ENCODE measurements at places on chromosomes 6 and 20.

- no peak for DNase-seq
Observed at GRCh38 chr6:26211963-26212362, 124.7 kb downstream of the HFE start.

DNA sequence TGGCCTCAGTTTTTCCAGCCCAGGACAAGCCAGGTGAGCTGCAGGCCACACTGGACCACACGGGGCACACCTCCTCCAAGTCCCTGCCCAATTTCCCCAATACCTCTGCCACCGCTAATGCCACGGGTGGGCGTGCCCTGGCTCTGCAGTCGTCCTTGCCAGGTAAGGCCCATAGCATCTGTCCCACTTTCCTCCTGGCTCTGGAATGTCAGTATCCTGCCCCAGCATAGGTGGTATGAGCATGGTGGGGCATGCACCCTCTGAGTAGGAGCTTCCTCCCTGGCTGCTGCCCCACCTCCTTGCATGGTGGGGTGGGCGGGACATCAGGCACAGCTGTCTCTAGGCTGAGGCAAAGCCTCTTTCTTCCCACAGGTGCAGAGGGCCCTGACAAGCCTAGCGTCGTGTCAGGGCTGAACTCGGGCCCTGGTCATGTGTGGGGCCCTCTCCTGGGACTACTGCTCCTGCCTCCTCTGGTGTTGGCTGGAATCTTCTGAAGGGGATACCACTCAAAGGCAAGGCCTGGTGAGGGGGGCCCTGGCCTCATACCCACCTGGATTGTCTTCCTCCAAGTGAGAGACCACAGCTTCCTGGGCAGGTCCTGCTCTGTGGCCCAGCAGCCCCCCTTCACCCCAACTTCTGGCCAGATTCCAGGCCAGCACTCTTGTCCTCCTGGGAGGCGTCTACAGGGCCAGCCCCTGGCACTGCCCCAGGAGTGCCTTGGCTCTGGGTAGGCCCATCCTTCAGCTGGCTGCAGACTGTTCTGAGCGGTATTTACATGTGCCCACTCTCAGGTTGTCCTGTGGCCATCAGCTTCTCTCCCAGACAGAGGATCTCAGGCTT, 9.1 kb downstream of the PI16 start:
- no peak for DNase-seq

DNA sequence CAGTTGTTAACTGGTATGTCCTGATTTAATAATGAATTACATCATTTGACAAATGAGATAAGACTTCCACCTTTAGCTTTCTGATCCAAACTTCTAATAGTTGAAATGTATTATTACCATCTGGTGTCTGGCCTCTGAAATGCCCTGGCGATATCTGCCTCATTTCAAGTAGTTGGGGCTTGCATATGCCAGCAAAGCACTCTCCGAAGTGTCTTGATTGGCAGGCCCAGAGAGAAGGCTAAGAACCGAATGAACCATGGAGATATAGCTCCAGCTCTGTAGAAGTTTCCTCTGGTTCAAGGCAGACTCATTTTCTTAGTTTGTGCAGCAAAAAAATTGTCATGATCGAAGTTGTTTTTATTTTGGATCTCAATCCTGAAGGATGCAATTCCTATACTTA, 13.4 kb upstream of the HIVEP2 start:
- no peak for DNase-seq

GRCh38 chr6:89260310-89260709, 43.2 kb upstream of the GABRR1 start:
- DNase-seq = no peak

- DNase-seq = no peak
Observed at GRCh38 chr20:13777171-13777601, 7.5 kb downstream of the ESF1 start.

Data from progenitor cell of endocrine pancreas (in vitro differentiated cells).